Nephron progenitor cell (in vitro differentiated cells): ENCODE measurements at places on chromosomes 13 and 19.
A peak's percentile ranks its signal among the peaks of the same experiment; 100 is the strongest.

GRCh38 chr19:54421169-54421516 lies 5.9 kb downstream of the TTYH1 start:
- no peak for DNase-seq

GRCh38 chr13:59880468-59880867 lies 283.3 kb downstream of the DIAPH3 start:
- DNase-seq, result no peak

GRCh38 chr19:1860821-1861598 lies 2.4 kb downstream of the KLF16 start:
- no peak for DNase-seq

GRCh38 chr19:56084835-56085536 lies 36.1 kb downstream of the ZNF787 start:
- DNase-seq, result no peak

DNA sequence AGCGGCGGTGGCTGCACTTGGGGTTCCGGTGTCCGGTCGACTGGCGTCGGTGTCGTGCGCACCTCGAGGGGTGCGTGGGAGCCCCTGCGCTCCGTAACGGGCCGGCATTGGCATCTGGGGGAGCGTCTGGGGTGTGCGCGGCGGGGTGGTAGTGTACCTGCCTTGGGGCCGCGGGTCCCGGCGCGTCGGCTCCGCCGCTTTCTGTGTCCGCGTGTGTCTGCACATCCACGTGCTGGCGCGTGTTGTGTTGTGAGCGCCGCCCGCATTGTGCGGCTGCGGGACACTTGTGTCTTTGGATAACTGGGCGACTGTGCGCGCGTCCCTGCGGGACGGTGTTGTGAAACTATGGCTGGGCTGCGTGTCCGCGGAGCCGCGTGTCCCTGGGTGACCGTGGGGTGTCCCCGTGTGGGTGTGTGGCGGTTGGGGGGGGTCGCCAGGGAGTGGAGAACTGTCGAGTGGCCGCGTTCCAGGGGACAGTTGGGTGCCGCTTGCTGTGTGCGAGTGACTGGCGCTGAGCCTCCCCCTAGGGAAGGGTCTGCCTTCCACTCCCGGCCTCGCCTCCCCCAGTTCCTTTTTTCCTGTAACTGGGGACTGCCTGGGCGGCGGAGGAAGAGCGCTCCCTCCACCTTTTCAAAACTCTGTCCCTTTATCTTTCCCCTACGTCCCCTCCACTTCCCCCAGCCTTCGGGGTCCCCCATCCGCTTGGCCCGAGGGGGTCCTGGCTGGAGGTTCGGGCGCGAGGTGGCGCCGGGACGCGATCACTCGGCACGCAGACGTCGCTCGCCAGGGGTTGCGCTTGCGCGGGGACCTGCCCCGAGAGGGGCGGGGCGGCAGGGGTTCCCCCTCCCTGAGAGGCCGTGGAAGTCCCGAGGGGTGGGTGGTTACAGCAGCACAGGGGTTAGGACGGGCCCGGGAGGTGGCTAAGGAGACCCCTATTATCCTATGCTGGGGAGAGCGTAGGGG lies 5.7 kb upstream of the NFIC start:
- peak; percentile 48 for DNase-seq

DNA sequence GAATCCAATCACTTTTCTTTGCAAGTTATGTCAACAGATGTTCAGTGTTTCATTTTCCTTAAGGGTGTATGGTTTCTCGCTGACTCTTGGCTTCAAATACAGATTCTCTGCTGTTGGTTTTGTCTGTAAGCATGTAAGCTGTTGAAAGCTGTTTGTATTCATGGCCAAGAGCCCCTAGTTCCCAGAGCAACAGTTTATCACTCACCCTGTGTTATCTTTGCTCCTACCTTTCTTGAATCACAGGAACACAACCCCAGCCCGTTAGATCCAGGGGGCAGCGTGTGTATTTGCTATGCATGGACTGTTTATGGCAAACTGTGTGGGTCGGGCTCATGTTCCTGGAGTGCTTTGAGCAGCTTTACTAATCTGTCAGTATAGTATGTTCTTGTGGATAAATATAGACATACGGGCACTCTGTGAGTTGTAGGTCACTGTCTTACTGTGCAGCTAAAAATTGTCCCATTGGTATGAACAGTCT lies 28.9 kb downstream of the FRY start:
- peak; percentile 12 for DNase-seq

DNA sequence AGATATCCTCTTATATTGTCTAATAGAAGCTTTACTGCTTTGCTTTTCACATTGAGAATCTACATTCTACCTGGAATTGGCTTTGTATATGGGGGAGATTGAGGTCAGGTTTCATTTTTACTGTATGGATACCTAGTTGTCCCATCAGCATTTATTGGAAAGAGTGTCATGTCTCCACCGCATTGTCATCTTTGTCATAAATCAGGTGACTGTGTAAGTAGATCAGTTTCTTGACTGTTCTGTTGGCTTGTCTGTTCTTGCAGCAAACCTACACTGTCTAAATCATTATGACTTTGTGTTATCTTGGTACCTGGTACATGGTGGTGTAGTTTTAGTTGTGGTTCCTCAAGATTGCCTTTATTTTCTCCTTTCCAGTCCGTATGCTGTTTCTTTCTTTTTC lies 5.8 kb downstream of the URI1 start:
- DNase-seq, result no peak

DNA sequence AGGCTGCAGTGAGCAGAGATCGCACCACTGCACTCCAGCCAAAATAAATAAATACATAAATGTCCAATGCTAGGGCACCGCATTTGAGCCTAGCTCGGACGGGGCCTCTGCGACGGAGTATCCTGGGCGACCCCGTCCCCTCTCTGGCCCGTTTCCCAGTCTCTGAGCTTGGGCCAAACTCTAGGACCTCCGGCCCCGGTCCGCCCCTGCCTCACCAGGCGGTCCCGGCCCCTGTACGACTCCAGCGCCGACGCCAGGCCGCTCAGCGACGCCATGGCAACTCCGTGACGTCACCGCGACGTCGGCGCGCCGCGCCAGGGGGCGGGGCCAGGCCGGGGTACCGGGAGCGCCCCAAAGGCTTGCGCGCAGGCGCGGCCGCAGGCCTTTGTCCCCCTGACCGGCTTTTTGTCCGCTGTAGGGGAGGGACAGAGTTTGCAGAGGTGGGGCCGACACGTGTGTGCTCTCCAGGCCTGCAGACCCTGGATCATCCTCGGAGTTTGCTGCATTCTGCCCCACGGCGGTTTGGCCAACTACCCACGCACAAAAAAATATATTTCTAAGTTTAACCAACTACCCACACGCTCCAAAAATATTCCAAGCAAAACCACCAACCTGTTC lies at the start of gene PEX11G:
PEX11G (minus strand) TSS at position 300 of the 618 bp plus-strand sequence; CDS start at position 275, 25 bp downstream.
- DNase-seq, result peak; percentile 95

DNA sequence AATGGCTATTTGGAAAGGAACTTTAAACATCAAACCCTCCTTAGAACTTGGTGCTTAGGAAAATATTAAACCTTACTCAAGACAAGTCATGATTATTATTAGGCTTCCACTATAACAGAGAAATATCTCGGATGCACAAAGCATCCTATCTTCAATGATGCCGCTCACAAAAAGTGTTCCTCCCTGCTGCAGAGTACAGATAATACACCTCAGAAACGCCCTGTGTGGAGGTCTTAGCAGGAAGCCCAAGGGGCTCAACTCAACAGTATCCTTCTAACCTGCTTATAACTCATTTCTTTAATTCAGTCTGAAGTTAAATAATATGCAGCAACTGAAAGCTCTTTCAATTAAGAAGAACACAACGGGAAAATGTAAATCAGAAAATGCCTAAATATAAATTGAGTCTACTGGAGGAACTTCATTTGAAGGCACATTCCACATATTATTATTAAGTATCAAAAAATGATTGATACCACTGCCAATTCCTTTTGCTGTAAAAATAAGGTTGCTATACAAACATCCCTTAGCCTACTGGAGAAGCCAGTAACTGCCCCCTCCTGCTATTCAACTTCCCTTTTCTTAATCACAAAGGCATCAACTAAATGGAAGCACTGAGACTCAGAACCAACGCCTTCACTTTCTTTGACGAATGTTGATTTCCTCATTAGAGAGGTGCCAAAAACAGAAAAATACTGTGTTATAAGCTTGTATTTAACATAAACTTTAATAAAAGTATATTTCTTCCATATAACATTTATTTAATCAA lies 12.0 kb downstream of the ELF1 start:
- no peak for DNase-seq

GRCh38 chr13:50205581-50205980 lies 190.3 kb downstream of the KCNRG start:
- no peak for DNase-seq

DNA sequence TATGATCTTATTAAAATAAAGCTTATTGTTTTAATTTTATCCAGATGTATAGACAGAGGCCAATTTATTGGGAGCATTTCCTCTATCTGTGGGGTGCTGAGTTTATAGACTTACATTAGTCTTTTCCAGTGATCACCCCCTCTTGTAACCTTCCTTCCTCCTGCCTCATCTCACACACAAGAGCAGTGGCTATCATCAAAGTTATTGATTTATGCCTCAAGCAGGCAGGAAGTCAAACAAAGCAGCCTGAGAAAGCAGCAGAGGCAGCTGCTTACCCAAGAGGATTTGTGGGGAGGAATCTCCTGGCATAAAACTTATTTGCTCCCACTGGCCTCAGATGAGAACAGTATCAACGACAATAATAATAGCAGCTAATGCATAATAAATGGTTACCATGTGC lies 26.3 kb upstream of the DCLK1 start:
- no peak for DNase-seq

DNA sequence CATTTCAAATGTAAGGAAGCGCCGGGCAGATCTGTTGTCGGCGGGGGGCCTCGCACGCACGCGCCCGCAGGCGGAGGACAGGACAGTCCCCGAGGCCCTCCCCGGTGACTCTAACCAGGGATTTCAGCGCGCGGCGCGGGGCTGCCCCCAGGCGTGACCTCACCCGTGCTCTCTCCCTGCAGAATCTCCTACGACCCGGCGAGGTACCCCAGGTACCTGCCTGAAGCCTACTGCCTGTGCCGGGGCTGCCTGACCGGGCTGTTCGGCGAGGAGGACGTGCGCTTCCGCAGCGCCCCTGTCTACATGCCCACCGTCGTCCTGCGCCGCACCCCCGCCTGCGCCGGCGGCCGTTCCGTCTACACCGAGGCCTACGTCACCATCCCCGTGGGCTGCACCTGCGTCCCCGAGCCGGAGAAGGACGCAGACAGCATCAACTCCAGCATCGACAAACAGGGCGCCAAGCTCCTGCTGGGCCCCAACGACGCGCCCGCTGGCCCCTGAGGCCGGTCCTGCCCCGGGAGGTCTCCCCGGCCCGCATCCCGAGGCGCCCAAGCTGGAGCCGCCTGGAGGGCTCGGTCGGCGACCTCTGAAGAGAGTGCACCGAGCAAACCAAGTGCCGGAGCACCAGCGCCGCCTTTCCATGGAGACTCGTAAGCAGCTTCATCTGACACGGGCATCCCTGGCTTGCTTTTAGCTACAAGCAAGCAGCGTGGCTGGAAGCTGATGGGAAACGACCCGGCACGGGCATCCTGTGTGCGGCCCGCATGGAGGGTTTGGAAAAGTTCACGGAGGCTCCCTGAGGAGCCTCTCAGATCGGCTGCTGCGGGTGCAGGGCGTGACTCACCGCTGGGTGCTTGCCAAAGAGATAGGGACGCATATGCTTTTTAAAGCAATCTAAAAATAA lies 18.2 kb downstream of the IL17D start:
- peak; percentile 35 for DNase-seq

DNA sequence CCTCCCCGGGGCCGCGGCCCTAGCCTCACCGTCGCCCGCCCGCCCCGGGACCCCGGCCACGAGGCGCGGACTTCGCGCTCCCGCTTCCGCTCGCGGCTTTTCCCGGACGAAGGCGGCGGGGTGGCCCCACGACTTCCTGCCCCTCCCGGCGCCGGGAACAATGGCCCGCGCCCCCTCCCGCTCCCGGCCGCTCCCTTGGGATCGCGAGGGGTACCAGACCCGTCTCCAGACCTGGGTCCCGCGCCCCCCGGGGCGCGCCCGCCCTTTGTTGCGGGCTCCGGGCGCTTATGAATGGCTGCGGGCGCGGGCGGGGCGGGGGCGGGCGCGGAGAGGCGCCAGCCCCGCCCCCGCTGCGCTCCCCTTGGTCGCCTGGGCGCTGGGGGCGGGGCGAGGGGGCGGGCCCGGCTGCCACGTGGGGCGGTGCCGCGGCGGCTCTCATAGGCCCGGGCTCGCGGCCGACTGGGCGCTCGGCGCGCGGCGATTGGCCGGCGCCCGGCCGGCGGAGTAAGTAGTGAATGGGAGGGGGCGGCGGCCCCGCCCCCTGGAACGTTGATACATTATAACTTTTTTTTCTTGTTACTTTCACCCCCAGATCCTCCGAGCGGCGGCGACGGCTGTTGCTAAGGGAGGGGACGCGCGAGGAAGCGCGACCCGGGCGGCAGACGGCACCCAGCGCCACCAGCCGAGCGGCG lies 1.1 kb downstream of the MIDN start:
- DNase-seq, result peak; percentile 95

- DNase-seq, result peak; percentile 69
Observed at GRCh38 chr19:44988896-44989556, 12.2 kb upstream of the RELB start.

DNA sequence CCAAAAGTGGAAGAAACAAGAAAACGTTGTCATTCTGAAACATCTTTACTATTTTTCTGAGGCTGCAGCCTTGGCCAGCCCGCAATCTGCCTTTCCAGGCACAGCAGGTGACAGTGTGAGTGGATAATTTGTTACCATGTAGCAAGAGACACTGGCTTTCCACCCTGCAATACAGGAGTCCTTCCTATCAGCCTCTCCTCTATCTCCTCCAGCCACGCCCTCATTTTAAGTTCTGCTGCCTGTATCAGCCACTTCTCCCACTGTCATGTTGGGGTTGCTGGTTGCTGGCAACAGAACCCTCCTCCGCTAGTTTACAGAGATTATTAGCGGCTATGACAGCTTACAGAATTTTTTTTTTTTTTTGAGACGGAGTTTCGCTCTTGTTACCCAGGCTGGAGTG lies 7.7 kb upstream of the LGALS7 start:
- no peak for DNase-seq

- no peak for DNase-seq
Observed at GRCh38 chr13:98286799-98287198, 109.7 kb upstream of the RNF113B start.

- DNase-seq, result peak; percentile 21
Observed at GRCh38 chr13:26971990-26972887, 199.4 kb downstream of the USP12 start.

GRCh38 chr13:106349080-106349931 lies 186.2 kb downstream of the EFNB2 start:
- DNase-seq, result peak; percentile 44

- DNase-seq, result no peak
Observed at GRCh38 chr13:112655913-112656312, 33.9 kb upstream of the ATP11A start.
